ENCODE measurements at places on chromosomes 4 and X.

DNA sequence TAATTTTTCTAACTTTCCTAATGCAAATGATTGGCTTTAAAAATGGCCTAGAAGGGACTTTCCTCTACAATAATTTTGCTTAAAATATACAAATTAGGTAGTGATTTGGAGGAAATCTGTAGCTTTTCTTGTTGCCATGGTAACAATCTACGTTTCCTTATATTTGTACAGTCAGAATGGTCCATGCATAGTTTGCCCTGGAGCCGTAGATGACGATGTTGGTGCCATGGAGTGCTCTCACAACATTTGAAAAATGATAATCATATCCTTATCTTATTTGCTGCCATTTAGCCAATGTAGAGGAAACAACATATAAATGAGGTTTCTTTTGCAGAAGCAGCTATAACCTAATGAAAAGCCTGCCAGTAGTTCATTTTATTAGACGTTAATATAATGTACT lies 89.0 kb upstream of the NMU start:
- no peak for DNase-seq

- DNase-seq, result no peak
Measured at GRCh38 chr4:139514382-139515059, 41.5 kb downstream of the SETD7 start.

GRCh38 chr4:25859429-25860148 lies 3.2 kb downstream of the SEL1L3 start:
- no peak for DNase-seq

GRCh38 chrX:114581528-114582263 lies 2.2 kb upstream of the HTR2C start:
- no peak for DNase-seq

GRCh38 chr4:76585897-76586360 lies 150.9 kb downstream of the SHROOM3 start:
- no peak for DNase-seq

GRCh38 chr4:125315576-125316400 lies 1.0 kb downstream of the FAT4 start:
- no peak for DNase-seq

- DNase-seq, result no peak
Measured at GRCh38 chrX:10208281-10208856, 51.6 kb downstream of the CLCN4 start.

DNA sequence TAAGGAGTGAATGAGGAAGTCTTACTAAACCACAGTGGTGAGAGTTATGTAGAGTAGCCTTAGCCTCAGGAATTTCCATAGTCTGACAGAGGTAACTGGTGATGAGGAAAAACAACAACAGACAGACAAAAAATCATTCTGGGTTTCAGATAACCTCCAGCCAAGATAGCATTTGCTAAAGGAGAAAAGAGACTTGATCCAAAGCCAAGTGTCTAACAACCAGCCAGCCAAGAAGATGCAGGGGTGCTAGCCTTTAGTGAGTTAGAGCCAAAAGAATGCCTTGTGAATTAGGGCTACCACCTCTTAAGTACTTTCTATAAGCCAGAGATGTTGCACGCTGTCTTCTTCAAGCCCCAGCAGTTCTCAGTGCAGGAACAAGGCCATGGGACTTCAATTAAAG lies 478.0 kb upstream of the CPEB2 start:
- DNase-seq, result no peak

GRCh38 chr4:176784816-176785215 lies 7.9 kb downstream of the VEGFC start:
- no peak for DNase-seq

GRCh38 chr4:37890801-37891259 lies at the start of gene TBC1D1:
TSS of gene TBC1D1 (plus strand) at chr4:37891084. CDS start at chr4:37902096, 11,012 bp downstream.
- peak; percentile 14 for DNase-seq

- no peak for DNase-seq
Measured at GRCh38 chr4:87657525-87657924, 7.4 kb downstream of the DMP1 start.

DNA sequence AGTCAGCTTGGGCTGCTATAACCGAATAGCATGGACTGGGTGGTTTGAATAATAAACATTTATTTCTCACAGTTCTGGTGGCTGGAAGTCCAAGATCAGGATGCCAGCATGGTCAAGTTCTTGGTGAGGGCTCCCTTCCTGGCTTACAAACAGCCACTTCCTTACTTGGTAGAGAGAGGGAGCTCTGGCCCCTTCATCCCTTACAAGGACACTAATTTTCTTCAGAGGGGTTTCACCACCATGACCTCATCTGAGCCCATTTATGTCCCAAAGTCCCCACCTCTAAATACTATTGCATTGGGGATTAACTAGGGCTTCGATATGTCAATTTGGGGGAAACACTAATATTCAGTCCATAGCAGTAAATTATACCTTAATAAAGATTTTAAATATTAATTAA lies 61.8 kb downstream of the CLNK start:
- no peak for DNase-seq

GRCh38 chrX:155745792-155746191 lies 133.0 kb upstream of the TMLHE start:
- no peak for DNase-seq

Measured in stimulated activated CD4-positive, alpha-beta T cell treated with anti-CD3 and anti-CD28 coated beads, Interleukin-1b, Interleukin-23, amount 100 ng/mL, for 1 hour (primary cell).